ENCODE measurements at places on chromosomes 4 and X. TPM values are rescaled to one million over a fixed set of nuclear protein-coding genes. Genes with fewer than 3 reads are reported as not detected.

The RHOXF1 gene
- 0.52 TPM for total RNA-seq

The RENBP gene
- 8.5 TPM for total RNA-seq

The SULT1B1 gene
- 0.34 TPM for total RNA-seq

The SRPX2 gene
- 13.7 TPM for total RNA-seq

The FAT4 gene
- 61.1 TPM for total RNA-seq

The NAA11 gene
- not detected for total RNA-seq

The APLN gene
- 0.33 TPM for total RNA-seq

The XAGE1A gene
- total RNA-seq: not detected

The AWAT2 gene
- not detected for total RNA-seq

The GPR119 gene
- not detected for total RNA-seq

The CCDC120 gene
- 33.5 TPM for total RNA-seq

The NXF2B gene
- not detected for total RNA-seq

The FAM47A gene
- total RNA-seq: not detected

The CT83 gene
- not detected for total RNA-seq

The NAP1L3 gene
- 25.4 TPM for total RNA-seq

The ANAPC10 gene
- 24.9 TPM for total RNA-seq

DNA sequence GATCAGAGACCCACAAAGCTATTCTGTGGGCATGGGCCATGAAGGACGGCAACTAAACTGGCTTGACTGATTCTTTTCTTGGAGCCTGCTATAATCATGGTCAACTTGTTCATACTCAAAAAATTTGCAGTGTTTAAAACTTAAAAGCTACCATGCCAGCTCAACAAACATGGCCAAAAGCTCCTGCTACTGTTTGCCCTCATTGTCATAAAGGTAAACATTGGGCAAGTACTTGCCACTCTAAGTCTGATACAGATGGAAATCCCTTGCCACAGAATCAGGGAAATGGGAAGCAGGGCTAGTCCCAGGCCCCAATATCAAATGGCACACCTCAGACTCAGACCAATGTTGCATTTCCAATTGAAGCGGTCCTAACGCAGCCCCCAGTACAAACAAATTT is 20.4 kb downstream of the UGT2B11 start:
- no peak for DNase-seq

GRCh38 chrX:51047950-51048349 is 137.4 kb downstream of the BMP15 start:
- no peak for DNase-seq

- no peak for DNase-seq
Measured at GRCh38 chr4:139896091-139896604, 230.5 kb downstream of the MGST2 start.

- no peak for DNase-seq
Measured at GRCh38 chr4:40190880-40191815, 5.7 kb upstream of the RHOH start.

- DNase-seq: no peak
Measured at GRCh38 chr4:147360301-147360700, 120.6 kb upstream of the EDNRA start.

GRCh38 chr4:183130328-183131155 is 31.5 kb downstream of the WWC2 start:
- no peak for DNase-seq

DNA sequence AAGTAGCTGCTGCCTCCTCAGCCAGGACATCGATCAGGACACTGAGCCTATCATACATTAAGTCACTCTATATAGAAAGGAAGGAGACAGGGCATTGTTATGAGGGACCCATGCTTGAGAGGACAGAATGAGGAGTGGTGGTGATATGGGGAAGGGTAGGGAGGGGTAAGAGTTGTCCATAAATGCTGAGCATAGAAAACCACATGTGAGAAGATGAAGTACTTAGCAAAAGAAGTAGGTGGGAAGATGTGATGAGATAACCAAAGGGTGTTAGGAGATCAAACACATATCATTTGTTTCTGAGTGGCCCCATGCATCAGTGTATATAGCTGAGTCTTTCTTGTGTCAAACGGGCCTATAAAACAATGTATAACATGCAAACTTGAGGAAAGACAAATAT is 84.1 kb downstream of the DGKK start:
- DNase-seq: no peak

GRCh38 chrX:36443007-36443406 is 523.5 kb downstream of the CFAP47 start:
- DNase-seq: no peak

DNA sequence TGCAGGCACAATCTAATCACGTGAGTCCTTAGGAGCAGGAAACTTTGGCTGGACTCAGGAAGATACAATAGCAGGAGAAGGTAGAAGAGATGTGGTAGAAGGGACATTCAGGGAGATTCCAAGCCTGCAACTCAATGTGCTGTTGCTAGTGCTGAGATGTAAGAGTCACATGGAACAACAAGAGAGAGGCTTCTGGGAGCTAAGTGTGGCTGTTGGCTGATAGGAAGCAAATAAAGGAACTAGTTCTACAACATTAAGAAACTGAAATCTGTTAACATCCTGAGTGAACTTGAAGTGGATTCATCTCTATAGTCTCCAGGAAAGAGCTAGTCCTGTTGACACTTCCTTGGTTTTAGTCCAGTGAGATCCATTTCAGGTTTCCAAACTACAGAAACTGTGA is 1207.4 kb downstream of the ADGRL3 start:
- no peak for DNase-seq

DNA sequence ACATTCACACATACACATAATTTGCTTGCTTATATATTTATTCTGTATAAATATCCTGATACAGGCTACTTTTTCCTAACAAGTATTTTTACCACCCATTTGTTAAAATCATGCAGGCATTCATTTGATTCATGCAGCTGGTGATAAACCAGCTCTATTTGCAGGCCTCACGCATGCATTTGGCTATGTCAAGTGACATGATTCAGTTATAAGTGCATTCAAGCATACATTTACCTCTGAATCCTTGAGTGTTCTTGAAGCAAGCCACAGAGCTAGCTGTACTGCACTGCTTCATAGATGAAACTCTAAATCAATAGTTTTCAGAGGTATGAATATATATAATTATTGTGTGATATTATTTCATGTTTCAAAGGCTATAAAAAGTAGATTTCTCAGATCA is 544.0 kb upstream of the AGA start:
- no peak for DNase-seq

GRCh38 chr4:119581190-119581873 is 47.3 kb downstream of the PDE5A start:
- DNase-seq: no peak

GRCh38 chr4:54645830-54646229 is 11.9 kb upstream of the KIT start:
- no peak for DNase-seq

DNA sequence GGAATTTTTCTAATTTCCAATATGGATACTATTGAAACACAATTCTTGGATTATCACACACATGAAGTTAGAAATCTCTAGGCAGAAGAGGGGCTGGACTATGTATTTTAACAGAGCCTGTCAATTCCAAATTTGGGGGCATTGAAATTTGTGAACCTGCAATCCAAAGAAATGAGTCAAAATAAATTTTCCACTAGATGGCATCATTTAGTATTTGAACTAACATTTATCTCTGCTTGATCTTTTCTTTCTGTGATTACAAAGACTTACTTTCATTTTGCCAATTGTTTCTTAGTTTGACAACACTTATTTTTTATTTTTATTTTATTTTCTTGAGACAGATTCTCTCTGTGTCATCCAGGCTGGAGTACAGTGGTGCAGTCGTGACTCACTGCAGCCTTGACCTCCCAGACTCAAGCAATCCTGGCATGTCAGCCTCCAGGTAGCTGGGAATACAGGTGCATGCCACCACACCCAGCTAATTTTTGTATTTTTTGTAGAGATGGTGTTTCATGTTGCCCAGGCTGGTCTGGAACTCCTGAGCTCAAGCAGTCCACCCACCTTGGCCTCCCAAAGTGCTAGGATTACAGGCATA is 2.7 kb upstream of the PYURF start:
- DNase-seq: no peak

DNA sequence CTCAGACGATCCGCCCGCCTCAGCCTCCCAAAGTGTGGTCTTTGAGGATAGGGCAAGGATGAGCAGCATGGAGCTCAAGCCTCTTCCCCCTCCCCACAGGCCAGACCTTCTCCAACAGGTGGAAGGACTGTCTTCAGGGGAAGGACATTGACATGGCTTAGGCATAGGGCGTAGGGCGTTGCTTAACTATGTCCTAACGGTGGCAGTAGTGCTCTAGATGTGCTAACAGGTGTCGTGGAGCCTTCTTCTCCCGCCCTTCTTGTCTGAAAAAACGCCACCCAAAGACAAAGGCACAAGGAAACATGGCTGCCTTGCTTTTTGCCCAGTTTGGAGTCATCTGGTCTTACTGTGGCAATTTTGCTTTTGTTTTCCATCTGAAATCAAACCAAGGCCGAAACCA is 219.8 kb downstream of the OR13H1 start:
- DNase-seq: no peak

GRCh38 chrX:150933945-150934350 is 35.5 kb upstream of the CD99L2 start:
- no peak for DNase-seq

- DNase-seq: no peak
Measured at GRCh38 chr4:84803720-84804119, 162.8 kb downstream of the WDFY3 start.

DNA sequence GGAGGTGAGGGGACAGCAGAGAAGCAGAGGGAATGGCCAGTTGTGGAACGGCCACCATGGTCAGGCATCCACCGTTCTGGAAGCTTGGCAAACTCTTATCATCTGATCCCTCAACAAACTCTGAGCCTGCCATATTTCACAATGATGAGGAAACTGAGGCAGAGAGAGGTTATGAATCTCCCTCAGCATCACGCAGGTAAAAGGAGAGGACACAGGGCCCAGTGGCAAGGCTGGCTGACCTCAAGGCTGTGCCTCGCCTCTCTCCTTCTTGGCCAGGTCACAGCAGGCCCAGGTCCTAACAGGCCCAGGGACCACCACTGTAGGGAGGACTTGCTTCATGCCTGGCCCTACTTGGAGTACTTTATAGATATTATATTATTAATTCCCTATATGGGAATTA is 242.8 kb downstream of the EVC2 start:
- no peak for DNase-seq

DNA sequence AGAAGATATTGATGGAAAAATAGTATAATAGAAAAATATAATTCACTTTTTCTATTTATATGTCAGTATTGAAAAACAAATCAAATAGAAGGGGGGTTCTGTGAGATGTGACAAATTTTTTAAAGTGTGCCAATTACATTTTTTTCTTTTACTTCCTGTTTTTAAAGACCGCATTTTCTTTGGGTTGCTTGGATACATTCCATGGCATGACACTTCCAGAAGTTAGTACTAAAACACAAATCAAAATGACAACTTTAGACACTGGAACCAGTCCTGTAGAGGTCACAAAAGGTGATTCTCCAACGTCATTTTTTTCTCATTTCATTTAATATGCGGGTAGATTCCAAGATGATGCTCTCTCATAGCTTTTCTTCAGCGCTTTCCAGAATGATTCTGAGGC is 116.2 kb upstream of the GNPDA2 start:
- no peak for DNase-seq

DNA sequence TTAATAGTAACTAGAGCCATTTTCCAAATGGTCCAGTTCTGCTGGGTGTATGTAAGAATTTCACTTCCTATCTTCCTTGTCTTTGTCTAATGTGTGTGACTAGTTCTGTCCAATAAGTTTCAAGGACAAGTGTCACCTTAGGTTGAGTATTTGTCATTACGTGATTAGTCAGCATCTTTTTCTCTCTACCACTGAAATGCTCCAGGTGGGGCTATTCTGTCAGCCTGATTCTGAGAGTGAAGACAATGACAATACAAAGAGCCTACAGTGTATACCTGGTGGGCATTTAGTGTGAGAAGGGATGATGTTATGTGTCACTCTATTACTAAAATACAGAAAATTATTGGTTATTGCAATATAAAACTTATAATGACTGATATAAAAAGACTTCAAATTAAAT is 876.3 kb downstream of the C4orf33 start:
- no peak for DNase-seq

- DNase-seq: peak; percentile 55
Measured at GRCh38 chr4:8274765-8275547, 5.4 kb downstream of the HTRA3 start.

DNA sequence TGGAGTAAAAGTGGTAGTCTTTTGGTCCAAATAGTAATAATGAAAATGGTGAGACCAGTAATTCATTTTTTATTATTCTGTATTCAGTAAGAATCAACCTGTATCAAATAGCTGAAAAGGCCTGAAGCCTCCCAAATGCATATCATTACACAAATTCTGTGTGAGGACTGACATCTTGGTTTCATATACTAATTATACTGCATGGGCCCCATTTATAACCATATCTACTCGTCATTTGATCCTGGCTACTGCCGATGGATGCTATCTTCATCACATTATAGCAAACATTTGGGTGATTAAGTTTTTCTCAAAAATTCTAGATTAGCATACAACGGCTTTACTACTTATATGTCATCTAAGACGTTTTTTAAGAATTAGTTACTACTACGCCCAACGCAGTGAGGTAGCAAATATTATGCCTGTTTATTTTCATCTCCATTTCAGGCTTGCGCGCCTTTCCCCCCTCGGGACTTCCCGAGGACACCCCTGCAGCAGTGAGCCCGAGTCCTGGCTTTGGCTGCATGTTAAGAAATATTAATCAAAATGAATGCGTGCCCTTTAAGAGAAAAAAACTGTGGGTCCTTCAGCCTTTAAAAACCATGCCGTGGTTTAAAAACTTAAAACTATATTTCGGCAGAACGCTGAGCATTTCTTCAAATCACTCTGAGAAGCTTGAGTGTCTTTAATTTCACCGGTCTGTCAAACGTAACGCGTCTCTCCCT is 814 bp upstream of the MMAA start:
- DNase-seq: no peak

- DNase-seq: no peak
Measured at GRCh38 chrX:29083823-29084222, 496.6 kb downstream of the IL1RAPL1 start.

- no peak for DNase-seq
Measured at GRCh38 chrX:42176789-42177188, 253.4 kb upstream of the CASK start.

GRCh38 chrX:154004315-154004714 is 15.4 kb downstream of the IRAK1 start:
- no peak for DNase-seq

DNA sequence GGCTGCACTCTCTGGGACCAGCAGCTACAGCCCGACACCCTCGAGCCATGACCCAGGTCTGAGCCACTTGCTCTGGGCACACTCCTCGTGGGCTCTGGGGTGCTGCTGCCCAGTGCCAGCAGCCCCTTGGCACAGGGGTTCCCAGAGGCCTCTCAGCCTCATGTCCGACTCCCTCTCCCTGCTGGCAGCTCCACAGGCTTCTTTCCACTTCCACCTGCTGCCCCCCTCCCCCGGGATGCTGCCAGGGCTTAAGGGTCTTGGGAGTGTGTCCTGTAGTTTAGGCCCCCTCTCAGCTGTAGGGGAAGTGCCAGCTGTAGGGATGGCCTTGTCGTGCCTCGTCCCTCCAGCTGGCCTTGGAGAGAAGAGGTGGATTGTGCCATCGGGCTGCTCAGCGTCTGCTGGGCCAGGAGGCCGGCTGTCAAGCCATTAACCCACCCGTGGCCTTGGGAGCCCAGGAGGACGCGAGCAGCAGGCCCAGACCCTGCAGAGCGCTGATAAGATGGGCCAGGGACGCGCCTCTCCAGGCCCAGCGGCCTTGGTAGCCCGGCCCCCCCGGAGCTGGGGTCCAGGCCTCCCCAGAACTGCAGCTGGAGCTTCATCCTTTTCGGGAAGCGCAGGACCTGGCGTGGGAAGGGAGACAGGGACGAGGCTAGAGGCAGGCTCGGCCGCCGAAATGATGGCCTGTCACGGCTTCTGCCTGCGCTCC is 1.0 kb upstream of the USP27X start:
- DNase-seq: no peak
